ENCODE measurements at places on chromosomes 5 and 9. TPM values are rescaled to one million over a fixed set of nuclear protein-coding genes. Genes with fewer than 3 reads are reported as not detected.

DNA sequence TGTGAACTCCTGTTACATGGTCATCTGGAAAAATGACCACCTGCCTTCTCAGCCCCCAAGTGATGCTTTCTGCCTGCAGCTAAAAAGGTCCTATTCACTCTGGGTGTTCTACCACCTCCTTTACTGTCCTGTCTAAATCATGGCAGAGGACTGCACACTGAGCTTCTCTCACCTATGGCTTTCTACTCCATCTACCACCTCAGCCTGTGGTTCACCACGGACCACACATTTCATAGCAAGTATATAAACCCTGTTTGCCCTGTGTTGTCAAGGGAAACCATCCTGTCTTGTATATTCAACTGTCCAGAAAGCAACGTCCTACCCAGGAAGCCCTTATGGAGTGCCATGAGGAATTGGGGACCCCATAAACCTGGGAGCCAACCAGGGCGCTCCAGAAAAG is 167.4 kb upstream of the ITGA1 start:
- no peak for DNase-seq

DNA sequence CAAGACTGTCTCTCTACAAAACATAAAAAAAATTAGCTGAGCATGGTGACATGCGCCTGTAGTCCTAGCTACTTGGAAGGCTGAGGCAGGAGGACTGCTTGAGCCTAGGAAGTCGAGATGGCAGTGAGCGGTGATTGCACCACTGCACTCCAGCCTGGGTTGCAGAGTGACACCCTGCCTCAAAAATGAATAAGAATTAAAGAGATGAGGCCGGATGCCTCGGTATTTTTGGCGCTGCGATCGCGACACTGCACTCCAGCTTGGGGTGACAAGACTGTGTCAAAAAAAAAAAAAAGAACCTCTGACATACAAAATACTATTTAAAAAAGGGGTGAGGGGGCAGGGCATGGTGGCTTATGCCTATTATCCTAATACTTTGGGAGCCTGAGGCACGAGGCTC is 7.3 kb downstream of the GPBP1 start:
- DNase-seq, result no peak

- DNase-seq, result peak; percentile 1
These were observed 431.3 kb upstream of the ITGA1 start for GRCh38 chr5:52356311-52356918.

Gene GCNT1
- 6.7 TPM for polyA plus RNA-seq

Gene ADAMTS2
- 17.2 TPM for polyA plus RNA-seq

DNA sequence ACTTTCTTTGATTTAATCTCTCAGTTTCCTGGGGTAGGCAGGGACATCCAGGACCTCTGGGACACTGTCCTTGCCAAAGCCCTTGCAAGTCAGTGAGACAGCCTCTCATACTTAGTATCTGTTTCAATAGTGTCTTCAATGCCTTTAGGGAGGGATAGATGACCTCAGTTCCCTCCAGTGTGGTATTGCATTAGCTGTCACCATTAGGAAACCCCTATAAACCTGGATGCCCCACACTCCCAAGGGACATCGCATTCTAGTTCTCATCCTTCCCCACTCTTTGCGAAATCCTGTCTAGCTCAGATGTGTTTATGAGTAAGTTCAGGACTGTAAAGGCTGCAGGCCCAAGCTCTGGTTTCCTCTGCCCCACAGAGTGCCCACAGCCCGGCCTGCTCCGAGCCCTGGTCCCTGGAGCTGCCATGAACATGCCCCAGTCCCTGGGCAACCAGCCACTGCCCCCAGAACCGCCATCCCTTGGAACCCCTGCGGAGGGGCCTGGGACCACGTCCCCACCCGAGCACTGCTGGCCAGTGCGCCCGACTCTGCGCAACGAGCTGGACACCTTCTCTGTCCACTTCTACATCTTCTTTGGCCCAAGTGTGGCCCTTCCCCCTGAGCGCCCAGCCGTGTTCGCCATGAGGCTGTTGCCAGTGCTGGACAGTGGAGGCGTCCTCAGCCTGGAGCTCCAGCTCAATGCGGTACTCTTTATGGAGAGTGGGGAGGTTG is 13.2 kb downstream of the TMEM8B start:
- no peak for DNase-seq

DNA sequence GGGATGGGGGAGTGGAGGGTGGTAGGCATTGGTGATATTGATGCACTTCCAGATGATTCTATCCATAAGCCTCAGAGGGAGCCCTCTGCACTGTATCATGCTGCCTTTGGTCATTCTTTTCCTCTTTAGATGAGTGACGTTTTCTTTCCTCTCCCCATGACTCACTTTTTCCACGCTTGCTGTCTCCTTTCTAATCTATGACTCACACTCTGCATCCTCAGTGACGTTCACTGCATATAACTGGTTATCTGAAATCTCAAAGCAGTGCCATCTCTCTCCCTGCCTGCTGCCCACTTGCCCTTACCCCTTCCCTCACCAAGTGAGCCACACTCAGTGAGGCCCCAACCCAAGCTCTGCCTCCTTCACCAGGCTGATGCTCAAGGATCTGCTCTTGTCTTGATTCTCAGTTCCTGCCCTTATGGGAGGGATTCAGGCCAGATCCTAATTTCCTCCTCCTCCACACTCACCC is 31.6 kb downstream of the PTGS1 start:
- no peak for DNase-seq

- DNase-seq, result no peak
These were observed 179.4 kb upstream of the NR3C1 start for GRCh38 chr5:143582869-143583268.

Gene PCDHA5
- 0.11 TPM for polyA plus RNA-seq

DNA sequence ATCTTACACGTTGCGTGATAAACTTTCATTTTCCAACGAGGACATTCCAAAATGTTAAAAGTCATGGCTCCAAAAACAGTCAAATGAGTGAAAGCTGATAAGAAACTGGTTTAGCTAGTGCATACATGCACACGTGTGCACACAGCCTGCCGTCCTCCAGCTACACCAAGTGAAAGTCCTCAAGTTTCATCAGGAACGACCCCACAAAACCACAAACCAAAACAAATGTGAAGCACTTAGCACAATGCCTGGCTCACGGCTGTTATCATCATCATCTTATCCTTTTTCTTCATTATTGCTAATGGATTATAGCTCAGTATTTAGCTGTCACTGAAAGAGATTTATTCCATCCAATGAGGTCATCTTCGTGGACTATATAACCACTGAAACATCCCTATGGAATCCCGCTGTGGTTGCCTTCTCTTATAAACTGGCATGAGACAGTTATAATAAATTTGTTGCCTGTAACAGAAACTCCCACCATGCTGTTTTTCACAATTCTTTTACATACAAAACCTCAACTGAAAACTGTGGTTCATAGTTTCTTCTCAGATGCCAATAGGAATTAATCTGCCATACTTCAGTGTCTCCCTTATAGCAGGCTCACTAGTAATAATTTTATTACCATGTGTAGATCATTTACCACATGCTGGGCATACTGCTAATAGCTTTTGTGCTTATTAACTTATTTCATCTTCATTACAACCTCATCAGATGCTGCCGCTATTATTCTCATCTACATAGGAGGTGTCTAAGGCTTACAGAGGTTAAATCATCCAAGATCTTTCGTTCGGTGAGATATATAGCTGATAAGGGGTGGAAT is 56.1 kb downstream of the SAXO1 start:
- no peak for DNase-seq

Gene SPINK7
- not detected for polyA plus RNA-seq

- DNase-seq, result no peak
These were observed 44.5 kb upstream of the PRSS3 start for GRCh38 chr9:33750839-33751339.

DNA sequence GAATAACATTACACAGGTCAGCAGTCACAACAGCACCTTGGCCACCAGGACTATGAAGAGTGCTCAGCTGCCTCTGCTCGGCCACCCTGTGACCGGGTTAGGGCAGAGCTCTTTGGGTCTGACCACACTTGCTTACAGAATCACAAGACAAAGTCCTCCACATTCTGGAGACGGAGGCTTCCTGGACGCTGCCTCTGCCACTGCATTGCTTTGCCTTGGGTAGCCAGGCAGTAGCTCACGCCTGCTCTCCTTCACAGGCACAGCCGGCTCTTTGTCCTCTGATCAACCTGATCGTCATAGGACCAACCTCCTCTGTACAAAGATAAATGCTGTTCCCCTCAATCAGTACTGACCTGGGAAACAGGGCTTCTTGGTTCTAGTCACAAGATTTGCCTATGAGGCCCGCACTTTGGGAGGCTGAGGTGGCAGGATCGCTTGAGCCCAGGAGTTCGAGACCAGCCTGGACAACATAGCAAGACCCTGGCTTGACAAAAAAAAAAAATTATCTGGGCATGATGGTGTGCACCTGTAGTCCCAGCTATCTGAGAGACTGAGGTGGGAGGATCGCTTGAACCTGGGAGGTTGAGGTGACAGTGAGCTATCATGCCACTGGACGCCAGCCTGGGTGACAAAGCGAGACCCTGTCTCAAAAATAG is 128.4 kb upstream of the IER5L start:
- no peak for DNase-seq

- no peak for DNase-seq
These were observed 2.8 kb upstream of the DIPK1B start for GRCh38 chr9:136709454-136710109.

Gene SARDH
- polyA plus RNA-seq, result 5.0 TPM

DNA sequence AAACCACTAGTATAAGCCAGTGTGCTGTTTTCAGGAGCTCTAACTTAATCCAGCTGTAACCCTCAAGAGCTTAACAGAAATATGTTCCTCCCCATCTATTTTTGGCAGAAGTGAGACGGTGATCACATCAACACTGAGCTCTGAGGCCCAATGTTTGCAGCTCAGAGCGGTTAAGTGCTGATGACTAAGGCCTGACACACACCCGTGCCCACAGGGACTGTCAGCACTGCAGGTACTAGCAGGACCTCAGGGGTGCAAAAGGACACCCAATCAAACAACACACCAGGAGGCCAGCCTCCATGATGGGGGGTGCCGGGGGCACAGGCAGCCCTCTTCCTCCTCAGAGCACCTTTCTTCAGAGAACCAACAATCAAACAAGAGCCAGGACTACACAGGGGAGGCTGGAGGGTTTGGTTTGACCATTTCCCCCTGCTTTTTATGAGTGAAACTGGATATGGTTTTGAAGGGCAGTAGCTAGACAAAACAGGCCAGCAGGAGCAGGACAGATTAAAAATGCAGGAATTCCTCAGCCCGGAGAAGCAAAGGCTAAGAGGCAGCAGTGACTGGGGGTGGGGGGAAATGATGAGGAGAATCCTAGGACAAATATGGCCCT is 61.3 kb downstream of the RAPGEF1 start:
- DNase-seq, result peak; percentile 74
